ENCODE measurements at places on chromosomes 7 and 10. TPM values are rescaled to one million over a fixed set of nuclear protein-coding genes. Genes with fewer than 3 reads are reported as not detected.

Gene ZNF488
- total RNA-seq, result 0.56 TPM

Gene CLCN1
- total RNA-seq, result not detected

Gene ADAM12
- total RNA-seq, result 0.20 TPM

Gene IL6
- 0.78 TPM for total RNA-seq

DNA sequence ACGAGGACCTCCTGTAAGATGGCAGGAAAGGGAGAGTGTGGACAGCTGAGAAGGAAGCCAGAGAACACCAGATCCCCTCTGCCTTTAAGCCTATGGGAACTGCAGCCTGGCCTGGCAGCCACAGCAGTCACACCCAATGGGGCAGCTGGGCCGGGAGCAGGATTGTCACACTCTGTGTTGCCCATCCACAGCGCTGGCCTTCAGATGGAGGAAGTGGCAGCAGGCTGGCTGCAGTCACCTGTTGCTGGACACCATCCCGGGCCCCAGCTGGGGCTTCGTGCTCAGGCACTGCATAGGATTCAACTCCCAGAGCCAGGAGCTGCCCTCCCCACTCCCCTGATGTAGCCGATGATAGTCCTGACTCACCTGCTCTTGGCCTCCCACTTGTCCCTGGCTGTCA, 114.4 kb downstream of the COL13A1 start:
- DNase-seq, result no peak

- DNase-seq, result peak; percentile 94
These were observed 463 bp upstream of the UPP1 start for GRCh38 chr7:48088559-48089045.

DNA sequence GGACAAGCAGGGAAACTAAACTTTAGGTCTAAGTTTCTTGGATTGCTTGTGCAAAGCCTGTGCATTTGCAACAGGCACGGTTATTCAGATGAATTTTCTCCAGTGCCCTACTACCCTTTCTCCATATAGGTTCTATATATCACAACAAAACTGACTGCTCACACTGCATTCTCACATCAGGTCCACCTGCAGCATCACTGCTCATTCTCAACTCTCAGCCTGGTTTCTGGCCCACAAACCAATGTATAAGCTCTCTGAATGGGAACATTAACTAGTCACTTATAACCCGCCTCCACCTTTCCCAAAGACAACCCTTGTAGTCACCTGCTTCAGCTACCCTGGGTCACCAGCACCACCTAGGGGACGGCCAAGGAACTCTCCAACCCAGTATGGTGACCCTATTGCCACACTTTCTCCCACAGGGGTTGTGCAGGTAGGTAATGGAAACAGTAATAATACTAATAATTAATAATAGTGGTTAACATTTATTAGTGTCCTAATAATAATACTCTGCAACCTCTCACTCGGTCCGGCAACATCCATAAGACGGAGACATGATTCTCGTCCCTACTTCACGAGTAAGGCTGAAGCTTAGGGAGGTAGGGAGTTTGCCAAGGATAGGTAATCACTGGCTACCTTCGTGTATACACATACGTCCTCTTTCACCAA, 97.3 kb downstream of the CLEC2L start:
- peak; percentile 59 for DNase-seq

DNA sequence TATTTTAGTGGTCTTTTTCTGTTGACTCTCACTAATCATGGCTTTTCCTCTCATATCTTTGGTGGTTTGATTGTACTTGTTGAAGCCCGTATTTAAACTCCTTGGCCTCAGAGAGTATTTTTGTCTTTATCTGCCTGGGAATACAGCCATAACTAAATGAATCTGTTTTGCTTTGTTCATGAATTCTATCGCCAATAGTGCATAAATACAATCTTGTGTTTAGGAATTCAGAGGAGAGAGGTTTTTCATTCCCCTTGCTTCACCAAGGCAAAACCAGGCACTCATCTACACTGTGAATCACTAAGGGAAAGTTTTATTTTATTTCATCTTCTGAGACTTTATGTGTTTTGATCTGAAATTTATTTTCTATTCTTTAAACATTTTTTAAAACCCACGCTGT, 152.7 kb downstream of the BICC1 start:
- no peak for DNase-seq

DNA sequence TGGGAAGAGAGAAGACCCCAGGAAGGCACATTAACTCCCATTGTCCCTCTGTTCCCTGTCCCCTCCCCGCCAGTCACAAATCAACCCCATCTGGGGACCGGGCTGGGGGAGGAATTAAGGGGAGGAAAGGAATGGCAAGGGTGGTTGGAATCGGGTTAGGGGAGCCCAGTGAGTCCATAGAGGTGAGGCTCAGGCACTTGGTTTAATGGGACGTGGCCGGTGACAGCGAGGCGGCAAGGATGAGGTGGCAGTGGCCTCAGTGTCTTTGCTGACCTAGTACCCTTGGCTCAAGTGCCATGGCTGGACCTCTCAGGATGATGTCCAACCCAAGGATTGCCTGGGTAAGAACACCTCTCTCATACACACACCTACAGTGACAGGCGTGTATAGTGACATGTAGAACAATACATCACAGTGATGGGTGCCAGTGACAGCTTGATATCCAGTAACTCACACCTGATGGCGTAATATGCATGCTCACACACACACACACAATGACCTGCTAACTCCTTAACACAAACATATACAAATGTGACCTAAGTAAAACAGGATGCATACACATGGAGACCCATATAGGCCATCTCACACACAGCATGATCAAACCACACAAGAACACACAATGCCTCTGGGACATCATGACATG, 12.3 kb downstream of the KCNIP2 start:
- DNase-seq, result no peak

- DNase-seq, result no peak
These were observed at the start of gene TMEM236 for GRCh38 chr10:17751781-17752445. TSS of gene TMEM236 (plus strand) at chr10:17752201. CDS start at chr10:17752296, 95 bp downstream.

- DNase-seq, result no peak
These were observed 25.9 kb downstream of the PFKFB3 start for GRCh38 chr10:6228647-6229046.

DNA sequence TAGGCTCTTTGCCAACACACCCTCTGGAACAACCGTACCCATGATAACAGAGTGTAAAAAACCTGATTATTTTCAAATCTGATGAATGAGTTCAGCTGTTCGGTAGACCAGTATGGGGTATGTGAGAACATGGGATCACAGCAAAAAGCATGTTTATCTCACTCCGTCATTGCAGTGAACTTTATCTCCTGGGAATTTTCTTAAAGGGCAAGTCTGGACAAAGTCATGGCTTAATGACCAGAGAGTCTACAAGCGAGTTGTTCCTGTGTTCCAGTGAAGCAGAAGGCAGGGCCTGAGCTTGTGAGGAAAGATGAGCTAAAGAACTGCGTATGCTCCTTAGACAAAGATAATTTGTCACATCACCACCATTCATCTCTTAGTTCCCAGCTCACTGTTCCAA, 219.7 kb downstream of the TRIL start:
- no peak for DNase-seq
